8988T (cell line): ENCODE measurements at places on chromosomes 12 and 14.

GRCh38 chr12:99495799-99496198, 151.8 kb upstream of the GARIN6 start:
- no peak for DNase-seq

DNA sequence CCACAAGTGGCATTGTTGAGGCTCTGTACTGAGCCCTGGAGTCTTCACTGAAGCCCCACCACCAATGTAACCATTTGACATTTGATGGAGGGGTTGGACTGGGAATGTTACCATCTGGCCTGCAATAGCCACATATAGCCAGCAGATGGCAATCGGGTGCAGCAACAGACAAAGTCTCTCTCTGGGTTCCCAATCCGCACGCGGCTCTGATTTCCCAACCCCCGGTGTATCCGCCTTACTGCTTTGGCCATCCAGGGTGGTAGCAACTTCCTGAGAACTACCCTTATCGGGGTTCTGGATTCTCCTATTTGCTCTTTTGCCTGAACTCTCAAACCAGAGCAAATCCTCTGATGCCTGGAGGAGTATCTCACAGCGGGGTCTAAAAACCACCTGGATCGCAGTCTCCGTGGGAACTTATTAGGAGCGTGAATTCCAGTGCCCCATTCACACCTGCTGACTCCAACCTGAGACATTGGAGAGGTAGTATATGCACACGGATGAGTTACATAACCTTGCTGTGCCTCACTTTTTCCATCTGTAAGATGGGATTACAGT, 14.2 kb downstream of the VRTN start:
- DNase-seq, result peak; percentile 70

DNA sequence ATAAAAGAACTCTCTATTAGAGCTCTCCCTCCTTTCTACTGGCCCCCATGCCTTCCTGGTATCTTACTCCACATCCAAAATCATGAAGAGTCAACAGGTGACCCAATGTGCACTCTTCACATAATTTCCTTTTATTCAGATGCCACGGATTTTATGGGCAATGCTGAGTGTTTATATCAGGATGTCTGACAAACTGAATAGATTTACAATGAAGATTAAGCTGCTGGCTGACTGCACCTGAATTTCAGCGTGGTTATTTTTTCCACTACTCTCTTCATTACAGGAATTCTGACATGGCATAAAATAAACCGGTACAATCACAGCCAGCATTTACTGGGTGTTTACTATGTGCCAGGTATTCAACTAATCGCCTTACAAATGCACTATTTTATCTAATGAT, 29.4 kb upstream of the CERS5 start:
- DNase-seq, result no peak

DNA sequence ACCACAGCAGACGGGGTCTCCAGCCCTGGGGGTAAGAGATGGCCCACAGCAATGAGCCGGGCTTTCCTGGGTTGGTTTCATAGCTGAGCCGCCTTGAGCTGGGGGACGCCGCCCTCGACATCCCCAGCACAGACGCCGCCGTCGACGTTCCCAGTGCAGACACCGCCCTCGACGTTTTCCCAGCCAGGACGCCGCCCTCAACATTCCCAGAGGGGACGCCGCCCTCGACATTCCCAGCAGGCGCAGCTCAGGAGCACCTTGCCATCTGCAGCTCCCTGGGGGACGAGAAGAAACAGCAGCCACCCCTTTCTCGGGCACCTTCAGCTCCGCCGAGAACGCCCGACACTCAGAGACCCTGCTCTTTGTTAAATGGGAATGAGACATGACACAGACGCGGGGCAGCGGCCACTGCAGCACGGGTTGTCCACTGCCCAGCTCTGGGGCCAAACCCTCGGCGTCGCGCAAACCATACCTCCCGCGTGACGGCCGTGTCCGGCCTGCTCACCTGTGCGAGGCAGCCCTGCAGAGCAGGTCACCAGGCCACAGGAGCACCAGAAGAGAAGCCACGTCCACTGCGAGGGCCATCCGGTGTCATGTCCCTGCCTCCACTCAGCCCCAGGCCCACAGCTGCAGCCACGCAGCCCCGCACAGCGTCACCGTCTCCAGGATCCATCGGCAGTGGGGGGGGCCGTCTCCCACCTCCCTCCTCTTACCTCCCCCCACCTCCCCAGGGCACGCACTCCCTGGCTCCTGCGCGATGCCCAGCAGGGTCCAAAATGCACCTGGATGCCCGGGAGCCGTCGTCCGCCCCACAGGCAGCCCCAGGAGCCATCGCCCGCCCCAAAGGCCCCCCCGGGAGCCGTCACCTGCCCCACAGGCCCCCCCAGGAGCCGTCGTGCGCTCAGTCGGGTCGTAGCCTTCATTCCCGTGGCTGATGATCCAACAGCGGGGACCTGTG, 77.4 kb upstream of the GALNT9 start:
- no peak for DNase-seq

- DNase-seq, result peak; percentile 23
Measured at GRCh38 chr12:40325349-40325960, 100.7 kb downstream of the LRRK2 start.

DNA sequence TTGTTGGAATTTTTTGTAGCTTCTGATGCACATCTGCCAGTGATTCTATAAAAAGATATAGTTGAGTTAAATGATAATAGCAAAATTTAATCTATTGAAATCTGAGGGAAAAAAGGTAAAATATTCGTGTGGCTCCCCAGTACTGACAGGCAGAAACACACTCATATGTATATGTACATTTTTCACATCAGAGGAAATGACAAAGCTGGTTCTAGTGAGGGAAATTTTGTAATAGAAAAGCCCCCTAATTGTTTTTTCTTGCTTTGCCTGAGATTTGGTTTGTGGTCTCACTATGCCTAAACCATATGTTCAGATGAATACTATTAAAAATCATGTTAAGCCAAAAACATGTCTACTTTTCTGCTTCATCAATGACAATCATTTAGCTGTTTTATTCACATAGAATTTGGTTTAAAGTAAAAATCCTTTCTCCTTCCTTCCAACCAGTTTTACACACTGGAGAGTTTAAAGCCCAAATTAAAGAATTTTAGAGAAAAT, 203.5 kb downstream of the ANO6 start:
- DNase-seq, result no peak
